ENCODE measurements at places on chromosomes 3 and 15.

GRCh38 chr3:116263842-116264545 lies 181.3 kb downstream of the LSAMP start:
- DNase-seq = no peak

- DNase-seq = no peak
Observed at GRCh38 chr3:42572278-42572677, 9.5 kb downstream of the SEC22C start.

GRCh38 chr3:121735047-121735696 lies 14.4 kb downstream of the GOLGB1 start:
- DNase-seq = no peak

GRCh38 chr3:171790898-171791691 lies 19.2 kb downstream of the PLD1 start:
- DNase-seq = peak; percentile 85

DNA sequence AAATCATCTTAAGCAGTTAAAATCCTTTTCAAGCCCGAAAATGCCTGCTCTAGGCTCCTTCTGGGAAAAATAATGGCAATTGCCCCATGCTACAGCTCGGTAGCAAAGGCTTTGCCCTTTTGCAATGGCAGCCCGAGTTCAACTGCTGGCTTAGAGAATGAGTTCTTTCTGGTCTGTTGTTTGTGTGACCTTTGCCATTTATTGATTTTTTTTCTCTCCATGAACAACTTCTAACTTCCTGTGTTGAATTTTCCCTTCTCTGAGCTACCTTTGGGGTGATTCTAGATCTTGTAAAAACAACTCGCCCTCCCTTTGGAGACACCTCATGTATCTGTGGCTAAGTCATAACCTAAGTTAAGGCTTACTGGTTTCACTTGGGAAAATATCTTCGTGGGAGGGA lies 139.3 kb downstream of the PLCH1 start:
- DNase-seq = no peak

GRCh38 chr3:58864480-58864879 lies 185.3 kb downstream of the CFAP20DC start:
- DNase-seq = no peak

GRCh38 chr3:105199217-105199616 lies 167.5 kb upstream of the ALCAM start:
- no peak for DNase-seq

- no peak for DNase-seq
Observed at GRCh38 chr3:32867954-32868353, 50.2 kb downstream of the TRIM71 start.

DNA sequence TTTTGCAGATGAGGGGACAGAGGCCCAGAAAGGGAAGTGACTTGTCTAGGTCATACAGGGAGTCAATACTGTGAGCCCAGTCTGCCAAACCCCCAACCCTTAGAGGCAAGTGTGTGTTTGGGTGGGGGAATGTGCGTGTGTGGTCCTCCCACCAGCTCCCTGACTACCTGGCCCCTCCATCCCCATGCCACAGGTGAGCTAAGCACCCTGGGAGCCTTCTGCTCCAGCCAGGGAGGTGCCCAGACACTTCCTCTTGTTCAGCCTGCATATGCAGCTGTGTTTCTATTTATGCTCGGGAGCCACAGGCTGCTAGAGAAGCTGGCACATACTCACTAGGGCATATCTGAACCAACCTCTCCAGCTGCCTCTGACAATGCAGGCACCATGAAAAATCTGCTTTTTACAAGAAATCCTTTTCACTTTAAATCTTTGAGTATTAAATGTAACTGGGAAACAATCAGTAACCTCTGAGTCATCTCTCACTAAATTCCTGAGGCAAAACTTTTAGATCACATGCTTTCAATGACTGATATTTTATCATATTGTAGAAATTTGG lies 20.7 kb downstream of the TBC1D2B start:
- DNase-seq = no peak

DNA sequence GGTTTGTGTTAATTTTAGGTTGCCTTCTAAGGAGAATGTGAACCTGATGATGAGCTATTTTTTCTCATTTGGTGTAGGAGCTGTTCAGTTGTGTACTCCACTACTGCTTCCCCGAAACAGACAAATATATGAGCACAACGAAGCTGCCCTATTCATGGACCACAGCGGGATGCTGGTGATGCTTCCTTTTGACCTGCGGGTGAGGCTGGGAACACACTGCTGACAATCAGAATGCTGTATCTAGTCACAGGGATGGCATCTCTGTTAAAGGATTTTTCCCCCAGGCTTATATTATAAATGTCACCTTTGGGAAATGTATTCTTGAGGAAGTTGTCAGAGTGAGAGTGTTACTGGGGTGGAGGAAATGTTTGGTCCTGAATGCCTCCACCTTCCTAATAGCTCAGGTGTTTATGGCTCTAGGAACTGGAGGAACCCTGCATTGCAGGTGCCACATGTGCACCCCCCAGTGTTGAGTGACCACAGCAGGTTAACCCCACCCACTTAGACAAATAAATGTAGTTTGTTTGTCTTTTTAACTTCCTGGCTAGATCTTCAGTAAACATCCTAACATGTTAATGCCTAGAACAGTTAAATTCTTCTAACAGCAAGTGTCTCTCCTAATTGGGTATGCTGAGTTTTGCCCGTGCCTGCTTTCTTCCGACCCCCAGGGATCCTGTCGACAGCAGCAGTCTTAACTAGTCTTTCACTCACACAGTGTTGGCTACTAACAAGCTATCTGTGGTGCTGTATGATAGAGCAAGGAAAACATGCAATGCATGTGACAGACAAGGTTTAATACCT lies 35.7 kb downstream of the SRP14 start:
- no peak for DNase-seq

- DNase-seq = no peak
Observed at GRCh38 chr15:48330105-48330785, 984 bp upstream of the DUT start.

GRCh38 chr3:40951636-40952035 lies 247.7 kb upstream of the CTNNB1 start:
- peak; percentile 92 for DNase-seq

Measured in astrocyte of the cerebellum (primary cell).